Activated T-cell treated with anti-CD3 and anti-CD28 coated beads, Interleukin-2, amount 50 U/mL, for 72 hours (primary cell): ENCODE measurements at places on chromosomes 4 and X.

GRCh38 chr4:8897251-8898167, 25.9 kb upstream of the HMX1 start:
- no peak overlapping the region for H3K4me3 ChIP-seq
- no peaks in the 10 kb centered on the region for H3K36me3 ChIP-seq
- H3K27me3 ChIP-seq = peaks cover 9% of the 10 kb centered on the region
- DNase-seq = no peak
- no peak overlapping the region for H3K27ac ChIP-seq

GRCh38 chr4:52312722-52313121, 261.6 kb downstream of the SPATA18 start:
- H3K36me3 ChIP-seq = no peaks in the 10 kb centered on the region
- H3K4me3 ChIP-seq = no peak overlapping the region
- no peaks in the 10 kb centered on the region for H3K4me1 ChIP-seq

DNA sequence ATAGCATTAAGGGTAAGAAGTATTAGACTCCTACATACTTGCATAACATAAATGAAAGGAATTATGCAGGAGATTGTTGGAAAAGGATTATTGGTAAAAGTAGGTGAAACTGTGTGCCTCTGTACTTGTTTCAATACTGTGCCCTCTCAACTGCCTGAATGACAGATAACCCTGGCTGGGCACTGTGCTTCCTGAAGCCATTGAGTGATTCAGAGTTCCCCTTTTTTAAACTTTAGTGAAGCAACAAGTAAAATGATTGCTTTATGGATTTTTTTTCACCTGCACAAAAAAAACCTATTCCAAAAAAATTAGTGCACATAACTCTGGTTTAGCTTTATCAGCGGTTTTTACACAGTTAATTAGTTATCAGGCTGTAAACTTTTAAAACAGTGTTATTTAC, 204.8 kb downstream of the TRAM1L1 start:
- H3K4me1 ChIP-seq = no peaks in the 10 kb centered on the region
- DNase-seq = no peak
- no peak overlapping the region for H3K4me3 ChIP-seq

DNA sequence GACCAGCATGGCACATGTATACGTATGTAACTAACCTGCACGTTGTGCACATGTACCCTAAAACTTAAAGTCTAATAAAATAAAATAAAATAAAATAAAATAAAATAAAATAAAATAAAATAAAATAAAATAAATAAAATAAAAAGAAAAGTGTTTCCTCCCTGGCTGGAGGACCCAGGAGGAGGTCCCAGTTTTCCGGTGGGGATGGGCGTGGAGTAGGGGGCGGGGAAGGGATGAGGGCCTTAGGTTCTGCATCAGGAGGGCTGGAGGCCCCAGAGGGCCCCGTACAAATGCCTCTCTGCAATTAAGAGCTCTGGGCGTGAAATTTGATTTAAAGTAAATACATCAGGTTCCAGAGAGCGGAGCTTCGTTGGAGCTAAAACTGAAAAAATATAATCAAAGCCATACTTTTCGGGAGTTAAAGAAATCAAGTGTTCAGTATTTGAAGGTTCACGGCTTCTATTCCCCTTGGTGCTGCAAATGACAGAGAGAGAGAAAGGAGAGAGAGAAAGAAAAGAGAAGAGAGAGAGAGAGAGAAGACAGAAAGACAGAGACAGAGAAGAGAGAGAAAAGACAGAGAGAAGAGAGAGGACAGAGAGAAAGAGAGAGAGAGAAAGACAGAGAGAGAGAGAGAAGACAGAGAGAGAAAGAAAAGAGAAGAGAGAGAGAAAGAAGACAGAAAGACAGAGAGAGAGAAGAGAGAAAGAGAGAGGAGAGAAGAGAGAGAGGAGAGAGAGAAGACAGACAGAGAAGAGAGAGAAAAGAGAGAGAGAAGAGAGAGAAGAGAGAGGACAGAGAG, 8.7 kb upstream of the SHOX start:
- no peak for DNase-seq
- H3K27me3 ChIP-seq = peaks cover 63% of the 10 kb centered on the region
- peaks cover 6% of the 10 kb centered on the region for H3K36me3 ChIP-seq
- H3K4me1 ChIP-seq = peaks cover 6% of the 10 kb centered on the region
- H3K27ac ChIP-seq = no peak overlapping the region
